ENCODE measurements at places on chromosomes 11 and 22.

- DNase-seq, result no peak
These were observed 20.5 kb upstream of the ISX start for GRCh38 chr22:35045451-35045850.

DNA sequence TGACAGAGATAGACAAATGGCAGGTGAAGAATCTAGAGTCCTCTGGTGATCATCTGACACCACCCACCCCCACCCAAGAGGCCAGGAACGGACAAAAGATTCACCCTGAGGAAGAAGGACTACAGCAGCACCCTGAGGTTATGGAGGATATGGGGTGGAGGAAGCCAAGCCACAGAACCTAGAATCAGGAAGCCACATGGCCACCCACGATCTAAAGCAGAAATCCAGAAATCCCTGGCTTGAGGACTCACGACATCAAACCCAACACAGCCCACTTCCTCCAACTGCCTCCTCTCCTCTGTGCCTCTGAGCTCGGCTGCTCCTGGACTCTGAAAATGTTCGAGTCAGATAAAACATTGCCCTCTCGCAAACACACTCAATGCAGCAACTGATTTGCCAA lies 364.3 kb downstream of the SHANK2 start:
- no peak for DNase-seq

- no peak for DNase-seq
These were observed at the start of gene PYGM for GRCh38 chr11:64759722-64760719. TSS of gene PYGM (minus strand) at chr11:64759974. CDS start at chr11:64759898, 76 bp downstream.

DNA sequence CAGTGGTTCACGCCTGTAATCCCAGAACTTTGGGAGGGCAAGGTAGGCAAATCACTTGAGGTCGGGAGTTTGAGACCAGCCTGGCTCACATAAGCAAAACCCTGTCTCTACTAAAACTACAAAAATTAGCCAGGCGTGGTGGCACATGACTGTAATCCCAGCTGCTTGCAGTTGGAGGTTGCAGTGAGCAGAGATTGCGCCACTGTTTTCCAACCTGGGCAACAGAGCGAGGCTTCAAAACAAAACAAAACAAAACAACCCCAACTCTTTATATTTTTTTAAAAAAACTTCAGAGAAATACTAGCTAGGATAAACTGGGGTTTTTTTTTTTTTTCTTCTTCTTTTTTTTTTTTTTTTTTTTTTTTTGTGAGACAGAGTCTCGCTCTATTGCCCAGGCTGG lies 31.8 kb upstream of the RAPSN start:
- DNase-seq, result no peak

DNA sequence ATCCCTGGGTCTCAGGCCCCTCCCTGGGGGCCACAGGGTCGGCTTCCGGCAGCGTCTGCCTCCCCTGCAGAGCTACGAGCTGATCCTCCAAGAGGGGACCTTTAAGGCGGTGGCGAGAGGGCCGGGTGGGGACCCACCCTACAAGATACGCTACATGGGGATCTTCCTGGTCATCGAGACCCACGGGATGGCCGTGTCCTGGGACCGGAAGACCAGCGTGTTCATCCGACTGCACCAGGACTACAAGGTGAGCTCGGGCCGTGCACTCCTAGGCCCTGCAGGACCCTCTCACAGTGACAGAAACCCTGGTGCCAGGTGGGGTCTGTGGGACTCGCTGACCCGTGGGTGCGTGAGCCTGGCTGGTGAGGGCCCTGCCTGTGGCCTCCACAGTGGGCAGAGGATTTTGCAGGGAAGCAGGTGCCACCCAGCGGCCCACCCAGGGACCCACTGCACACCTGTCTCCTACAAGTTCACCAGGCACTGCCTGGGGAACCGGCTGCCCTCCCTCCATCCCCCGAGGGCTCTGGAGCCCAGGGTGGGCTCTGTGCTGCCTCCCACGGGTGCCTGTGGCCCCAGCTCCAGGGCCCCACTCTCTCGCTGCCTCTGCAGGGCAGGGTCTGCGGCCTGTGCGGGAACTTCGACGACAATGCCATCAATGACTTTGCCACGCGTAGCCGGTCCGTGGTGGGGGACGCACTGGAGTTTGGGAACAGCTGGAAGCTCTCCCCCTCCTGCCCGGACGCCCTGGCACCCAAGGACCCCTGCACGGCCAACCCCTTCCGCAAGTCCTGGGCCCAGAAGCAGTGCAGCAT lies 13.7 kb downstream of the MUC5B start:
- DNase-seq, result no peak
